ENCODE measurements at places on chromosomes 5 and 9.
A peak's percentile ranks its signal among the peaks of the same experiment; 100 is the strongest.

DNA sequence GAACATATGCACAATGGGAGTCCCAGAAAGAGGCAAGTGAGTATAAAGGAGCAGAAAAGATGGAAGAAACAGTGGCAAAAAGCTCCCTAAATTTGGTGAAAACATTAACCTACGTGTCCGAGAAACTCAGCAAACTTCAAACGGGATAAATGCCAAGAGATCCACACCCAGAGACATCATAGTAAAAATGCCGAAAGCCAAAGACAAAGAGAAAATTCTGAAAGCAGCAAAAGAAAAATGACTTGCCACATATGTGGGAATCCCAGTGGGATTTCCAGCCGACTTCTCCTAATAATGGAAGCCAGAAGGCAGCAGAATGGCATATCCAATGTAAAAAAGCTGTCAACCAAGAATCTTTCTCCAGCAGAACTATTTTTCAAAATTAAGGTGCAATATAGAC lies 101.2 kb downstream of the ADAMTS2 start:
- DNase-seq: no peak

DNA sequence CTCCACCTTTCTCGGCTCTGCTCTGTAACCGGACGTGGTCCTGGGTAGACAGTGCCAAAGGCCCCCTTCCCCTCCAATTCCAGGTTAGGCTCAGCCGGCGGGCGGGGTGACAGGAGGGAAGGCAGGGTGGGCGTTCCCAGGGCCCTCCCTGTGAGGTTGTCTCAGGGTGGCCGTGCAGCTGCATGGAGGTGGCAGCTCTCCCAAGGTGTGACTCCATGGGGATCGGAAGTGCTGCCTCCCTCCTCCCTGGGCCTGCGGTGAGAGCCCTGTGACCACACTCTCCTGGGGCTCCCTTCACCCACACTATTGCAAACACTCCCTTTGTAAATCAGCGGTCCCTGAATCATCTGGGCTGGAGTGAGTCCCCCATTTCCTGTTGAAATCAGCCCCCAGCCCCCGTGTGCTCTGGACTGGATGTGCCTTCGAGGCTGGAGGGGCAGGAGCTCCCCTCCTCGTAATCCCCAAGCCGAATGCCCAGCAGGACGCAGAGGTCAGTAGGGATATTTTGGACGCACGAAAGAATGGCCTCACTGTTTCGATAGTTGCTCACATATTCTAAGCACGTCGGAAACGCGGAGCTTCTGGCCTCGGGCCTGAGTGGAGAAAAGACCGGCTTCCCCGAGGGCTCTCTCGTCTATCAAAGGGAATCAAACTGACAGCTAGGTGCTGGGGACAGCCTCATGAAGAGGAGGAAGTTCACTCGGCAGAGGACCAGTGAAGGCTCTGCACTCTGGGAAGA lies 107.6 kb upstream of the COL5A1 start:
- DNase-seq: no peak

GRCh38 chr9:16310278-16311110 lies 560.0 kb downstream of the BNC2 start:
- no peak for DNase-seq

- no peak for DNase-seq
These were observed 128.9 kb downstream of the LRRC70 start for GRCh38 chr5:62707563-62707962.

GRCh38 chr5:156850206-156850751 lies at the start of gene PPP1R2B:
TSS of gene PPP1R2B (plus strand) at chr5:156850295. CDS start at chr5:156850563, 268 bp downstream.
- no peak for DNase-seq

- no peak for DNase-seq
These were observed 338.1 kb downstream of the DMRT2 start for GRCh38 chr9:1388216-1388615.

DNA sequence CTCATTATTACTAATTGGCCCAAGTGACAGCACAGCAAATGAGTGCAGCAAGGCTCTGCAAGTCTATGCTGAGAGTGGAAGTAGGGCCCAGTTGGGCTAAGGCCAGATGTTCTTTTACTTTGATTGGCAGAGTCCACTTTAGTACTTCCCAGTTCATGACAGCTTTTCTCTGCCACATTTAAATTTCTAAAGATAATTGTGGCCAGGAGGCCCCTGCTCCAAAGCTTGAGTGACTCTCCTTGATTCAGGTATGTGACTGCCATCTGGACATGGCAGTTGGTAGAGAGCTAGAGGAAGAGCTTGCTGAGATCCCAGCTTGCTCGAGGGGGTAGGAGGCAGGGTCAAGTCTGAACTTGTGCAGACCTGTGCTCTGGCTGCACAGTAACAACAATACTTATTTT lies 154.1 kb downstream of the CARTPT start:
- no peak for DNase-seq

GRCh38 chr5:61084658-61085057 lies 77.6 kb downstream of the SMIM15 start:
- DNase-seq: no peak

DNA sequence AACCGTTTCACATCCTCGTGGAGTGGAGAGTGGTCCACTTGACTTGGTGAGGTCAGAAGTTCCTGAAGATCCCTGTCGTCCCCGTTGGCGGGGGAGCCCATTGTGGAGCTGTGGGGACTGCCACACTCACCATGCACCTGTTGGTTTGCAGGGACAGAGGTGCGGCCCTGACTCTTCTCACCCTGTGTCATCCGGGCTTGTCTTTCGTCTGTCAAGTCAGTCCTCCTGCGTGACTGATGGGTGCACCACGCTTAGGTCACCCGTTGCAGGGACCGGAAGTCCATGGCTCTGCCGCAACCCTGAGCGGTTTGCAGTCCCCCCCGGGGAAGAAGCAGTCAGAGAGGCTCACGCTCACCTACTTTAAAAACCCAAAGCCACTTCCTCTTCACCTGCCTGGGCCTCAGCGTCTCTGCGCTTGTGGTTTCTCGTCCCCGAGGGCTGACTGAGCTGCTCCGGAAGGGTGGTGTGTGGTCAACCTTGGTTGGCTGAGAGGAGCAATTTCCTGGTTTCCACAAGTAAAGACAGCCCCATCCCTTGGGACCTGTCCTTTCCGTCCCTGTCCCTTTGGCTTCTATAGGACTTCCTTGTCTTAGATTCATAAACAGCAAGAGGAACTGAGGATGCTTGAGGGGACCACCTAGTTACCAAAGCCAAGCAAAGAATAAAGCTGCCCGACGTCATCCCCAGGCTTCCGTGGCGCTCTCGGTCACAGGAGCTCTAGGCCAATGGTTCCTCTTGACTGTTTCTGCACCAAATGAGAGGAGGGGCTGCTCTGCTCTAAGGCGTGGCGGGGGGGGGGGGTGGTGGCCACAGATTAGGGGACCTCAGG lies 53.2 kb downstream of the USP20 start:
- peak; percentile 93 for DNase-seq

DNA sequence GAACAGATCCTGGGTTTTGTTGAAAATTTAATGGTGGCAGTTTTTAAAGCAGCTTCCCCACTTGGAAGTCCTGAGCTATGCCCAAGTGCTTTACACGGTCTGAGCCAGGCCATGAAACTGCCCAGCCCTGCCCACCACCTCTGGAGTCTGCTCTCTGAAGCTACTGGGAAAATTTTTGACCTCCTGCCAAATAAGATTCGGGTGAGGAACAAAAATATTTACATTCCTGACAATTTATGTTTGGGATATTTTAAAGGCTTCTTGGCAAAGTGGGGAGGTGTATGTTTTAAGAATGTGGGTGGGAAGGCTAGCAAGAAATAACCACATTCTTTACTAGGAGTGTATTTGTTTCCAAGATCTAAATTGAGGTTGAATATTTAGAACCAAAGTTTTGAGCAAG lies 50.0 kb downstream of the HACD4 start:
- DNase-seq: no peak

DNA sequence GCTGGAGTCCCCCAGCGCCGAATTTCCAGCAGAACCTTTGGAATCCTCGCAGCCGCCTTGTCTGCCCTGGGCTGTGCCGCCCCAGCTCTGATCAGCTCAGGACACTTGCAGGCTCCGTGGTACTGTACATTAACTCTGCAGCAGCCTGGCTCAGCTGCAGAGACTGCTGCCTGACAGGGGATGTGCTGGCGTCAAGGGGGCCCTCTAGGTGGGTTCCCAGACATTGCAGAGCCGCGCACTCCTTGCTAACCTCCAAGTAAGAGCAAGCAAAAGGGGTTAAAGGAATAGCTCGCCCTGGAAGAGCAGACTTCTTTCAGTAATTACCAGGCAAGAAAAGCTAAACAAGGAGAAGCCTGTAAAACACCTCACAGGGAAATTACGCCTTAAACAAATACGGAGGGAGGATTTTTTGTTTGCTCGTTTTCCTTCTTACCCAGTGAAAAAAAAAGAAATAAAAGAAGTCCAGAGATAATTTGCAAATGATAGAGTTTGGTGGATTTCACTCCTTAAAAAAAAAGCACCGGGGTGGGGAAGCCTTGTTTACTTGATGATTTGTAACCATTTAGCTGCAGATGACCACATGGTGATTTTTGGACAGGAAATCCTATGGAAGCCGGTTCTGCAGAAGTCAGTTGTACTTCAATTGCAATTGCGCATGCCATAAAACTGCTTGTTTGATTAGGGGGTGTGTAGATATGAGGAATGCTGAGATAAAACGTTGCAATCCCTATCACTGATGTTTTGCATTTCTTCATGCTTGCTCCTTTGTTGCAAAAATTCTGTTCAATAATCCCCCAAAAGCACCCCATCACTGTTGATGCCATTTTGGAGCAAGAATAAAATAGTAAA lies 305.8 kb downstream of the PDE4D start:
- DNase-seq: peak; percentile 53

- DNase-seq: no peak
These were observed 69.2 kb downstream of the MPDZ start for GRCh38 chr9:13210306-13210705.

DNA sequence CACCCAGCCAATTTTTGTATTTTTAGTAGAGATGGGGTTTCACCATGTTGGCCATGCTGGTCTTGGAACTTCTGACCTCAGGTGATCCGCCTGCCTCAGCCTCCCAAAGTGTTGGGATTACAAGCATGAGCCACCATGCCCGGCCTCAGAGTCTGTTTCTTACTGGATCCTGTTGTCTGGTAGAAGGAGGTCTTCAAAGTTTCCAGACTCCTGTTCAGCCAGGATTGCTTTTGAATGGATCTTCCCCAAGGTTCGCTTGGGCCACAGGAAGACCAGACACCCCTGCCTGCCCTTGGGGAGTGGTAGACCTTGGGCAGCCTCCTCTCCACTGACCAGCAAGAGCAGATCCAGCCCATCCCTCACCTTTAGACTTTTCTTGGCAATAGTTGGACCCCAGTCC lies 7.6 kb upstream of the LCN2 start:
- no peak for DNase-seq

- DNase-seq: no peak
These were observed 248.6 kb upstream of the ANKRD55 start for GRCh38 chr5:56481428-56482357.

- no peak for DNase-seq
These were observed 1.7 kb downstream of the SH3PXD2B start for GRCh38 chr5:172452398-172453205.

GRCh38 chr5:135032999-135033861 lies 798 bp downstream of the PITX1 start:
- DNase-seq: no peak

GRCh38 chr5:73892806-73893205 lies 266.8 kb downstream of the ARHGEF28 start:
- DNase-seq: no peak

GRCh38 chr5:180454752-180455151 lies 39.4 kb upstream of the CNOT6 start:
- DNase-seq: no peak

DNA sequence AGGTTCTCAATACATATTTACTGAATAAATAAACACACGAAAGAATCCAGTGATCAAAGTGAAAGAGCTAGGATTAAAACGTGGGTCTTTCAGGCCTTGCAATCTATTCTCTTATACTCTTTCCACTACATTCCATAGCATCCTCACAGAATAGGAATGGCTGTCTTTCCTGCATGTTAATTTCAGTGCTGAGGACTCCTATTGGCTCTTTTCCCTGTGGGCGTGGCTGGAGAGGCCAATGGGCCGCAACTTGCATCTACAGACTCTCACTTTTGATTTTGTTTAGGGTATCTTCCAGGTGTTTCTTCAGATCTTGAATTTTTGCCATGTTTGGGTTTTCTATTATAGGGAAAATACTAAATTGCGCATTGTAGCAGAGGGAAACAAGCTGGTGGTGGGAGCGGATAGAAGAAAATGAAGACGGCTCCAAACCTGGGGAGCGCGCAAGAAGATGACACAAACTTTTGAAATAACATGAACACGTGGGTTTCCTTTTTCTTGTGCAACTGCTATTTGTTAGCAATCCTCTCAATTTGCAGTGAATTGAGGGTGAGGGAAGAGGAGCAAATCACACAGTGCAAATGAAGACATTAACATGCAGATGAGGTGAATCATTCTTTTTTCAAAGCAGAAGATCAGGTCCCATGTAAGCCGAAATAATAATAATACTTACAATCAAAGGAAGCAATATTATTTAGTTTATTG lies 93.9 kb downstream of the GCNT1 start:
- DNase-seq: no peak

DNA sequence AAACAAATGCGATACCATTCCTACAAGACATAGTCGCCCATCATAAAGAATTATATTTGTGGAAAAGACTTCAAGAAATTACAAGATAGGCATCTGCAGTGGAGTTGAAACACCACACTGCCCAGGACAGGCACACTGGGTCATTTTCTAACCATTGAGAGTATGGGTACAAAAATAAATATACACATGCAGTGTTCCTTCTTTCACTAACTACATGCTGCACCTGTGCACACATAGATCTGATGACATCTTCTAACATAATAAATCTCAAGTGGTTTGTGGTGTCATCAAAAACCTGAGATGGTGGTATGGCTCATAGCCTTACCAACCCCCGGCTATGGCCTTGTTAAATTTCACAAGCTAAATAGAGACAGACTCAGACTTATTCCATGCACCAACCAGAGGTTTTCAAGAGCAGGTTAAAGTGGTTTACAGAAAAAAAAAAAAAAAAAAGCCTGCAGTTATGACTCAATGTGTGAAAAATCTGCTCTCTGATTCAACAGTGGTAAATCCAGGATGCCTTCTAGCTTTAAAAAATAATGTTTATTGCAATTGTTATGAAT lies 12.4 kb upstream of the NFIB start:
- DNase-seq: peak; percentile 40

DNA sequence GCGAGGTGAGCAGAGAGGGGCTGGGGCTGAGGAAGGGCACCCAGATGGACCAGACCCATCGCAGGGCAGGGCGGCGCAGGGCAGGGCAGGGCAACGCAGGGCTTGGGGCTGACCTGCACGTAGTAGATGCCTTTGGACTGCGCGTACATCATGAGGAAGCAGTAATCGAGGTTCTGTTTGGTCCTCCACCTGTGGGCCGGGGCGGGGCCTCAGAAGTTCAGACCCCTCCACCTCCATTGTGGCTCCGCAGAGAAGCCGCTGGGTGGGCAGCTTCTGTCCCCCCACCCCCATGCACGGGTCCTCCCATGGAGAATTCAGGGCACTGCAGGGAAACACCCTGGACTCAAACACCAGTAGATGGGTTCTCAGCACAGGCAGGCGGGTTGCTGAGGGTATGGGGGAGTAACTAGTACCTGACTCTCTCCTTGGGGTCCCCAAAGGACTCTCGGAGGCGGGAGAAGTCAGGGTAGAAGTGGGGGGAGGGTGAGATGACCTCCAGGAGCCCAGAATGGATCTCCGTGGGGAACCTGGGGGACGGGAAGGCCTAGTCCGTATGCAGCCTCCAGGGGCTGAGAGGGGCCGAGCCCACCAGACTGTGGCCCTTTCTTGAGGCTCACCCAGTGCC lies 6.4 kb downstream of the LTC4S start:
- no peak for DNase-seq
